ENCODE measurements at places on chromosomes 7 and 10.

GRCh38 chr7:156074982-156075615, 262.8 kb upstream of the SHH start:
- DNase-seq = no peak

GRCh38 chr10:113104047-113104446, 154.0 kb downstream of the TCF7L2 start:
- DNase-seq = no peak

DNA sequence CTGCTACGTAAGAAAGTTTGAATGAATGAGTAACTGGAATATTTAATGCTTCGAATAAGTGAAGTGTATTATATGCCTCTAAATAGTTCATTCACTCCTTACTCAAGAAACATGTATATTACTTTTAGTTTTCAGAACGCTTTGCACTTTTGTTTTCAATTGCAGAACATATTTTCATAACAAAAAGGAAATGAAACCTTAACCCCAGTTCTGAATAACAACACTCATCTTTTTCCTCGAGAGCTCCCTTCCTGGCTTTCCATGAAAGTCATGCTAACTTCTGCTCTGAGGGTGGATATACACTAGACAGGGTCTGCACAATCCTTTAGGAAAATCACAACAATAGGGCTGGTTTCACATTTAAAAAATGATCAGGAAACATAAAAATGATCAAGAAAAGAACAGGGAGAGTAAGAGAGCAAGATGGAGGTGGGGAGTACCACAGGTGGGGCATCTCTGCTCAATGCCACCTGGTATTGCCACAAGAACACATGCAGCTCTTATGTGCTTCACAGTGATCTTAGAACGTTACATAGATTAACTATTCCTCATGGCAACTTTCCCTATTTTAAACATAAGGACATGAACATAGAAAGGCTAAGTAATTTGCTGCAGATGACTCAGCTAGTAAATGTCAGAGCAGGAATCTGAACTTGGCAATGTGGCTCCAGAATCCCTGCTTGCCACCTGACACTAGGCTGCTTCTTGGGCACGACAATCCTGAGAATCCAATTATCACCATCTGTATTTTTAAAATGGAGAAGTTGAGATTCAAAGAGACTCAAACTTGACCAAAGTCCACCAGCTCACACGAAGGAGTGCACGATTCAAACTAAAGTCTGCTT, 219.5 kb upstream of the AOAH start:
- no peak for DNase-seq

GRCh38 chr7:31857172-31857571, 170.2 kb downstream of the PPP1R17 start:
- DNase-seq = no peak

GRCh38 chr10:77571490-77571889, 66.1 kb downstream of the KCNMA1 start:
- no peak for DNase-seq

DNA sequence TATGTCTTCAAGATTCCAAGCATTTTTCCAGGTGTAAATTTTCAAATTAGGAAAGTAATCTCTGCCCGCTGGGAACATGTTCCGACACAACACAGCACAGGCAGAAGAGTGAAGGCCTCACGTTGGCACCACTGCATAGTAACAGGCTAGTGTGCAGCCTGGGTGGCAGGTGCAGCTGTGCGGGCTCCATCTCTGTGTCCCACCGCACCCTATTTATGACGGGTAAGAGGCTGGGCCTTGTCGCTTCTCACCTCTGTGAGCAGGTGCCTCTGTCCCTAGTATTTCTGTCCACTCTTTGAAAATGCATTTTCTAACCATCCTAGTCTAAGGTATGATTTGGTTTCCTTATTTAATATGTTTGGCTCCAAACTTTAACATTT, 24.1 kb downstream of the VIPR2 start:
- no peak for DNase-seq

- DNase-seq = peak; percentile 41
Measured at GRCh38 chr10:101595591-101596433, 7.7 kb downstream of the DPCD start.

DNA sequence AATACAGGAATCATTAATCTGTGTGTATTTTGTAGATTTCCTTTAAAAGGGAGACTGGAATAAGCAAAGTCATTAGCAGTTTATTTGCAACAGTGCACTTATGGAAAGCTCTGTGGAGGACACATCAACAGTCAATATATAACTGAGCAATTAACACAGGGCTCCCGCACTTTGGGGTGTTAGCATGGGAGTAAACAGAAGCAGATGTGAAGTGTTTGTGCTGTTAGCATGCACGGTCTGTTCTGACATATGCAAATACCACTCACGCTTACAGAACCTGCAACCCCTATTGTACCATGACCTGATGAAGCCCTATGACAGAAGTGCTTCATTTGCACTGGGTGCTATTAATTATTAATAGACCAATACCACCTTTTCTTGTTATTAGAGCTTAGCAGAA, 118.9 kb downstream of the PPP1R3A start:
- DNase-seq = no peak

DNA sequence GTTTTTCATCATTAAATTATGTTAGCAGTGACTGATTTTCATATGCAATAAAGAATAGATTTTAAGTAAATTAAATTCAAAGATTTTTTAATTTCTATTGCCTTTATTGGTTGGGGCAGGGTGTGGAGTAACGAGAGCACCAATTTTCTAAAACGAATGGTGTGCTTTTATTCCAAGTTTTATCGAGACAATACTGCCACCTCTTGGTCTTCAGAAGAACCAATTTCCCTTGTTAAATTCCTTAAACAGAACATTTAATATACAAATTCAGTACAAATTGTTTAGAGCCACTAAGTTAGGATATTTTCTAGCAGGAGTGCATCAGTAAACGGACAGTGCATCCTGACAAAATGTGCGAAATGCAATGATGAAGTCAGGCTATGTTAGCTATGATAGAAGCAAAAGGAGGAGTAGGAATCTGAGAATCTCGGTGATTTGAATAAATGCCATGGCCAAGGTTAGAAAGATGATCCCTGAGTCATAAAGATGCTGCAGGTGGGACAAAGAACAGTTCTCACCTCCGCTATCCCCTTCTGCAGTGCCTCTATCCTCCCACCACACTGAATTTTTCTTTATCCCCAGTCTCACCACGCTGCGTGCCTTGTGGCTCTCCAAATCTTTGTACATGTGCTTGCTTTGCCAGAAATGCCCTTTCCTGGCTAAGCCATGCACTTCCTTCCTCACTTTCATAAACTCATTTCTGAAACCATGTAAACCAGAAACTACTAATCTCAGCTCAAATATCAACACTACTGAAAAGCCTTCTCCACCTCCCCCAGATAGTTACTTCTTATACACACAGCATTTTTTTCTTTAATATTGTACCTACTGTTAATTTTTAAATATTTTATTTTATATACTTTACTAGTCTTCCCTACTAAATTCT, 31.9 kb upstream of the AGBL3 start:
- DNase-seq = no peak

DNA sequence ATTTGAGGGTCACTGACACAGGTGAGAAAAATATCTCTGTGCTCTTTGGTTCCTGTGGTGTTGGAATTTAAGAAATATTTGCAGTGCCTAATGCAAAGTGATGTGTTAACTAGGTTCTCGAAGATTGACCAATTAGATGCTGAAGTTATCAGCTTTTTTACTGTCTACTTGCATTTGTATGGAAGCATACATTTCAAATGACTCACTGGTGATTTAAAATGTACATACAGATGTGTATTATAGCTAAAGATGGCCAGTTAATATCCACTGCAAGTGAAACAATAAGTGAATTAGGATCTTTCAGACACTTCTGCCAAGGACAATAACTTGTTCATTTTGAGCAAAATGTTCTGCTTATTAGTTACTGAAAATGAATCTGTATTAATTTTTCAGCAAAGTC, 205.0 kb downstream of the FANK1 start:
- DNase-seq = no peak

DNA sequence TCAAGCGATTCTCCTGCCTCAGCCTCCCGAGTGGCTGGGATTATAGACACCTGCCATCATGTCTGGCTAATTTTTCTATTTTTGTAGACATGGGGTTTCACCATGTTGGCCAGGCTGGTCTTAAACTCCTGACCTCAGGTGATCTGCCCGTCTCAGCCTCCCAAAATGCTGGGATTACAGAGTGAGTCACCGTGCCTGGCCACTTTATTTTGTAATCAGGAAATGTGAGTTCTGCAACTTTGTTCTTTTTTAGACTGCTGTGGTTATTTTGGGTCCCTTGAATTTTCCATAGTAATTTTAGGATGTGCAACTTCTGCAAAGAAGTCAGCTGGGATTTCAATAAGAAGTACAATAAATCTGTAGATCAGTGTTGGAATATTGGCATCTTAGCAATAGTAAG, 96.8 kb downstream of the CYTH3 start:
- peak; percentile 30 for DNase-seq

- no peak for DNase-seq
Measured at GRCh38 chr7:118104812-118105441, 79.0 kb upstream of the LSM8 start.

DNA sequence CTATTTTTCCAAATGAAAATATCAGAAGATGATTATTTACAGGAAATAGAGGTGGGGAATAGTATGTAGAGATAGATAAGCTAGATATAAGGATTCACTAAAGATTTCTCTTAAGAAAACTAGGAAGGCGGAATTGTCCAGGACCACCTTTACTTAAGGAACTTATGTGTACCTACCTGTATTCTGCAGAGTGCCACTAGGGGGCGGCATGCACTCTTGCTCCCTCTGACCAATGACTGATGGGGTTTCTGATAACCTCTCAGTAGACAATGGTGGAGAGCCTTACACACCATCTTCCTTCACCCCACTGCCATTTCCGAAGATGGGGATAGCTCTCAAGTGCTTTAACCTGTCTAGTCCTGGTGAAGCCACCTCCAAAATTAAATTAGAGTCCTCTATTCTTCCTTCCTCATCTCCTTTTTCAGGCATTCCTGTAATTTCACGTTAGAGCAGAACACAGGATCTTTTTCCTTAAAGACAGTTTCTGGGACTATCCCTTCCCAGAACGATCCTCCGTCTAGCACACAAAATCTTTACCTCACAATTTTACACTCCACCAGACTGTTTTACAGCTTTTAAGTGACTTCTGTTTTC, 453.1 kb downstream of the SORCS1 start:
- no peak for DNase-seq

DNA sequence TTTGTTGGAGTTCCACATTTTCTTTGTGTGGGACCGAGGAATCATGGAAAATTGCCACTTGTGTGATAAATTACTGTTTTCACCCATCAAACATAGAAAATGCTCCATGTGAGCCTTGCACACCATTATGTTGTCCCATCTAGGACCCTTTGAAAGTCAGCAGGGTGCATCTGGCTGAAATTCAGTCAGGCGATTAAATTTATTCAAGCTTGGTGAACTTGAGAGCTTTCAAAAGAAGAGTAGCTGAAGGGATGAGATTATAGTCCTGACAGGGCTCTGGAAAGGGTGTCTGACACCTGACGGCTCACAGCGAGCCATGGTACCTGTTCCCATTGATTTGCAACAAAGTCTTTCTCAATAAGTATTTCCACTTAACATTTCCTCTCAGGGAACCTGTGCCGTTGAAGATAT, 399.7 kb upstream of the ETV1 start:
- no peak for DNase-seq

GRCh38 chr7:92121681-92122080, 12.6 kb downstream of the CYP51A1 start:
- no peak for DNase-seq

DNA sequence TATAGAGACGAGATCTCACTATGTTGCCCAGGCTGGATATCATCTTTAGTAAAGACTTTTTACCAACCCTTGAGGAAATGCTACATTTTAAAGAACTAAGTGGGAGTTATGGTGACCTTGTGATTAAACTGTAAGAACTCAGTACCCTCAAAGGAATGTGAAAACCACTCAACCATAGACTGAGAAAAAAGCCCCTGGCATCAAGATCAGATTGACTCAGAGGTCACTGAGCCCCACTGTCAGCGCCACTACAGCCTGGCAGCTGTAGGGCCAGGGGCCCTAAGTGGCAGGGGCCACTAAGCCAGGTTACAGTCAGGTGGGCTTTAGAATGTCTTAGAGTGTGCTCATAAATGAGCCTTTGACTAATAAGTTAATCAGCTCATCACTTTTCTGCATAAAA, 55.9 kb downstream of the APBB1IP start:
- DNase-seq = no peak

GRCh38 chr7:29102558-29103151, 43.7 kb downstream of the CPVL start:
- peak; percentile 16 for DNase-seq

GRCh38 chr10:121481180-121481579, 117.1 kb downstream of the FGFR2 start:
- no peak for DNase-seq
